ENCODE measurements at places on chromosomes 4 and X.

GRCh38 chrX:49089553-49089952, 9.9 kb upstream of the WDR45 start:
- no peak for DNase-seq

GRCh38 chr4:54371173-54371572, 142.1 kb downstream of the PDGFRA start:
- DNase-seq = no peak

- no peak for DNase-seq
These were observed 455.4 kb downstream of the IL15 start for GRCh38 chr4:142091691-142092182.

- DNase-seq = peak; percentile 75
These were observed at the start of gene MTMR8 for GRCh38 chrX:64394874-64395567. Gene MTMR8 (minus strand): TSS chrX:64395452. CDS start chrX:64395363, 89 bp downstream.

DNA sequence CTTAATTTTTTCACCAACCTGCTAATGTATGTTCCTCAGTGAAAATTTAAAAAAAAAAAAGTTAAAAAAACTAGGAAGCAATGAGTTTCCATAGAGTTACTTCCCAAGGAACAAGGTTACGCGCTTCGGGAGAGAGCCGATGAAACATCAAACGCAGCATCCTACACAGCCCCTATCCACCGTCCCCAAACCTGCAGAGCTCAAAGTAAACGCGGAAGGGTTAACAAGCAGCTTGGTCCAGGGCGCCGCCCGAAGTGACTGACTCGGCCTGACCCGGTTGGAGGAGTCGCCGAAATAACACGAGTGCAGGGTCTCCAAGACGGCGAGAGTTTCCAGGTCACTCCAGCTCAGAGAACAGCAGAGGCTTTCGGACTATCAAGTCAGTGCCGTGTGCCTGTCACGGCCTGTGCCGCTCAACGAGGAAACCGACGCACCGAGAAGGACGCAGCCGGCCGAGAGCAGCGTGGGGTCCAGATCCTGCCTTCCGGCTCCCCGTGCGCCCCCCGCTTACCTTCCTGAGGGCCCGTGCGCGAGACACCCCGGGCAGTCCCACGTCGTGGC, 512 bp downstream of the NOP14 start:
- DNase-seq = no peak

GRCh38 chrX:100969408-100969807, at the start of gene ARL13A:
Gene ARL13A (plus strand): TSS chrX:100969708. CDS start chrX:100973690, 3,982 bp downstream.
- DNase-seq = no peak

GRCh38 chrX:38044701-38045100, 38.3 kb downstream of the SYTL5 start:
- DNase-seq = no peak

- no peak for DNase-seq
These were observed 77.5 kb downstream of the TMEM156 start for GRCh38 chr4:38954727-38955126.

DNA sequence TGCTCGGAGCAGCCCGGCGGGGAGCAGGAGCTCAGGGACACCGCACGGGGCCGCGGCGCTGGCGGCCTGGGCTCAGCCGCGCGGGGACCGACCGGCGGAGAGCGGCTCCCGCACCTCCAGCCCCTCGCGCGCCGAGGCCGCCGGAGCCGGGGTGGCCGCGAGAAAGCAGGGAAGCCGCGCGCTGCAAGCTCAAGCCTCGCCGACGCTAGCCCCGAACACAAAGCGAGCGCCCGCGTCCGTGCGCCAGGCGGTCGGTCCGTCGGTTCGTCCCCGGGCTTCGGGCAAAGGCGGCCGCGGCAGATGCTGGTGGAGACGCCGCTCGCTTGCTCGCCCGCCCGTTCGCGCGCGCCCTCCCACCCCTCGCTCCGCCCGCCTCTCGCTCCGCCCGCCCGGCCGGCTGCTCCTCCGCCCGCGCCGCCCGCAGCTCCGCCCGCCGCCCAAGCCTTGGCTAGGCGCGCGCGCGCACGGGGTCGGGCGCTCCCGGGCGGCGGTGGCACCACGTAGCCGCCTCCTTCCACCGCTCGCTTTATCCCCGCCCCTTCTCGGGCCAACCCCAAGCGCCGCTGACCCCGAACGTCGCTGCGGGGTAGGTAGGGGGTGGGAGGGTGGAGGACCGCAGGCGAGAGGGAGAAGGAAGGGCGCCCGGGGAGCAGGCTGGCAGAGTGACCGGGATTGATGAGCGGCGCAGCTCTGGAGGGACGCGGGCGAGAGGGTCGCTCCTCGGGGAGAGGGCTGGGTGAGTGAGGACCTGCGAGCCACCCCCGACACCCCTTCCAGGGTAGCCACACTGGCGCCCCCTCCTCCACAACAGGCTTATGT, at the start of gene TSPAN5:
TSPAN5 (minus strand) TSS at position 325 of the 819 bp plus-strand sequence.
- DNase-seq = peak; percentile 90

DNA sequence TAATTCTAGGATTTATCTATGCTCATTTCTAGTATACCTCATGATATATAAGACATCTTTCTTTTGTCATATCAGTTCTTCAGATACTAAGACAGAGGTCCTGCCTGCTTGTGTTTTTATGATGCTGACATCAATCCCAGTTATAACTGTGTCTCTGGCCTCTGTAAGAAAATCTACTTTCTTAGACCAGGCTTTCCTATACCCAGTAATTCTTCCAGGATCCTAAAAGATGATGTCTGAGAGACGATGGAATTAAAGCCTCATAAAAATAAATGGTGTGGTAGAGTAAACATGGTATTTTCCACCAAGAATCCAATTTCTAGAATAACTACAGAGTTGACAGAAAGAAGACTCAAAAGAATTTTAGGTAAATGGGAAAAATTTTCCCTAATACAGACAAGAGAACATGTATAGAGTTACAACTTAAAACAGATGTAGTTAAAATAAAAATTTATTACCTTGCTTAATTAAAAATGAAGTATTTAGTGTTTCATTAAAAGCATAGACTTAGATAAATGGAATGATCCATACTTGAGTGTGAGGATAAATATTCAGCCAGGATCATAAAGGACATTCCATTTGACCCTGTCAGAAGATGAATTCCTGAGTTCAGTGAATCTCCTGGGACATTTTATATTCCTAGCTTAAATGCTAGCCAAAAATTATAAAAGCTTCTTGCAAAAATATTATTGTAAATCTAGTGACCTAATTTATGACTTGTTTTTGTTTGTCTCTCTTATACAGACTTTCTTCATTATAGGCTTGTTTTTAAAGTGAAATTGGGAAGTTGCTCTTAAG, 137.4 kb downstream of the PDLIM5 start:
- no peak for DNase-seq

- DNase-seq = no peak
These were observed 78.1 kb upstream of the DHRSX start for GRCh38 chrX:2578864-2579263.

GRCh38 chr4:57119054-57119651, 9.0 kb upstream of the IGFBP7 start:
- no peak for DNase-seq

GRCh38 chr4:52889354-52889753, 27.2 kb downstream of the RASL11B start:
- DNase-seq = no peak

- no peak for DNase-seq
These were observed 161.2 kb upstream of the AGTR2 start for GRCh38 chrX:116009346-116009745.

- no peak for DNase-seq
These were observed 56.9 kb downstream of the GABRB1 start for GRCh38 chr4:47088298-47088697.

GRCh38 chr4:79833857-79834256, 239.2 kb downstream of the ANTXR2 start:
- no peak for DNase-seq

GRCh38 chrX:63363788-63364187, 12.7 kb upstream of the SPIN4 start:
- DNase-seq = no peak

- no peak for DNase-seq
These were observed 282.9 kb downstream of the USP46 start for GRCh38 chr4:52376132-52376704.

GRCh38 chr4:44725726-44726037, 674 bp downstream of the GNPDA2 start:
- no peak for DNase-seq

DNA sequence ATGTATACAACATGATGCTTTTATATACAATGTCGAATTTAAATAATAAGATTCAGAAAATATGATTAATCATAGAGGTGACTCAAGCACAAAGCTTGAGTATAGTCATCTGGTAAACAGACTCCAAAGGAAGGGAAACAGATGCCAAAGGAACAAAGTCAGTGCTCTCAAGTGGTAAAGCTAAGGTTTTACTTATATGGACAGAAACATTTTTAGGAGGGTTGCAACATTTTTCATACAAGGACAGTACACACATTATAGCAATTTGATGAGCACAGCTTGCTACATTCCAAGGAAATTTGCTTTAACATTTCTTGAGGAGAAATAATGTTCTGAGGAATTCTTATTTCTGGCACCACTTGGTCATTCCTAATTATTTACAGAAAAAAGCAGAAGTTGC, 333.4 kb upstream of the AADAT start:
- DNase-seq = no peak

GRCh38 chr4:82694046-82694445, 104.5 kb downstream of the SCD5 start:
- no peak for DNase-seq

DNA sequence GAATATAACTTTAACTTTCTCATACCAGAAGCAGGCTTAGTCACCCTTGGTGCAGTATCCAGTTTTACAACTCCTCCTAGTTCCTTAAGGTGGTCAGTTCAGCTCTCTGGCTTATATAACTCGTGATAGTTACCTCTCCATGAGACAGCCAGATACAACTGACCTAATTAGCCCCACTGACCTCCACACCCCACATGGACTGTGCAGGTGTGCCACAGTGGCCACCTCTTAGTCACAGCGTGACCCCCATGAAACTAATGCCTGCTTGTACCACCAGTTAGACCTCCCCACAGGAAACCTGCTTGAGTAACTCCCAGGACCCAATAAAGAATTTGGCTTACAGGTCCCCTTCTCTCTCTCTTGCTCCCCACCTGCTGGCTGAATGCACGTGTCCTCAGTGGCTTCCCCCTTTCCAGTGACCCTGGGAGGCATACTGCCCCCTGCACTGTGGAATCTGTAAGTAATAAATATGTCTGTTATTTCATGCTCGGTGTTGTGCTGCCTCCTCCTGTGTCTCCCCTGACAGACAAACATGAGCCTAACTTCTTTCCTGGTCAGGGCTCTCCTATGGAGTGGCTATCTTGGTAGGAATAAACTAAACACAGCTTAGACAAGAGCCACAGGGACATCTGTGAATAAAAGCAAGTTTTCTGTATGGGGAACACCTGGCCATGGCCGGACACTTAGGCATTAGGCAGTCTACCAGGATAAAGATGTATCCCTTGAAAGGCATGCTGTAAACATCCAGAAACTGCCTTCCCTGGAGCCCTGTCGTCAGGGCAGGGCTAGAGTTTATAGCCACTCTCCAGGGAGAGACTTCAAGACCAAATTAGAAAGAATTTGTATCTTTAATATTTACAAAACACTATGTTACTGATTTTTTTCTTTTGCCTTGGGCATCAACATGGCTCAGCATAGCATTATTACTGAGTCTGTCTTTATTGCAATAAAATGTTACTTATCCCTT, 209.7 kb upstream of the BOD1L1 start:
- no peak for DNase-seq

- no peak for DNase-seq
These were observed 3.1 kb downstream of the BMP2K start for GRCh38 chr4:78779280-78779679.

DNA sequence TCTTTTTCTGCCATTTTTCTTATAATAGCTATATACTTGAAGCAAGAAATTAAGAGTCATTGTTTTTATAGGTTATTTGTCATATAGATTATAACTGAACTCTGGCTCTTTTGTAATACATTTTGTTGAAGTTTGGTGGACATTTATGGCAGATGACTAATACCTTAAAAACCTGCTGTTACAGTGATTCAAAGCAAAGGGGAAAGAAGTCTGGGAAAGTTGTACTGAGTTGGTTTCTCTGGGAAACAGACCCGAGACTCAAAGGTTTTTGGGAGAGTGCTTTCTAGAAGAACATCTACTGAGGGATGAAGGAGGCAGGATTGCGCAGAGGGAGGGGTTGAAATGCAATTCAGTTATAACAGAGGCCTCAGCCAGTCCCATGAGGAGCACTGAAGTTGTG, 35.9 kb downstream of the NAP1L5 start:
- DNase-seq = no peak

GRCh38 chr4:146182443-146182842, 6.9 kb downstream of the LSM6 start:
- no peak for DNase-seq

- no peak for DNase-seq
These were observed 291.7 kb downstream of the C4orf33 start for GRCh38 chr4:129387666-129388065.

DNA sequence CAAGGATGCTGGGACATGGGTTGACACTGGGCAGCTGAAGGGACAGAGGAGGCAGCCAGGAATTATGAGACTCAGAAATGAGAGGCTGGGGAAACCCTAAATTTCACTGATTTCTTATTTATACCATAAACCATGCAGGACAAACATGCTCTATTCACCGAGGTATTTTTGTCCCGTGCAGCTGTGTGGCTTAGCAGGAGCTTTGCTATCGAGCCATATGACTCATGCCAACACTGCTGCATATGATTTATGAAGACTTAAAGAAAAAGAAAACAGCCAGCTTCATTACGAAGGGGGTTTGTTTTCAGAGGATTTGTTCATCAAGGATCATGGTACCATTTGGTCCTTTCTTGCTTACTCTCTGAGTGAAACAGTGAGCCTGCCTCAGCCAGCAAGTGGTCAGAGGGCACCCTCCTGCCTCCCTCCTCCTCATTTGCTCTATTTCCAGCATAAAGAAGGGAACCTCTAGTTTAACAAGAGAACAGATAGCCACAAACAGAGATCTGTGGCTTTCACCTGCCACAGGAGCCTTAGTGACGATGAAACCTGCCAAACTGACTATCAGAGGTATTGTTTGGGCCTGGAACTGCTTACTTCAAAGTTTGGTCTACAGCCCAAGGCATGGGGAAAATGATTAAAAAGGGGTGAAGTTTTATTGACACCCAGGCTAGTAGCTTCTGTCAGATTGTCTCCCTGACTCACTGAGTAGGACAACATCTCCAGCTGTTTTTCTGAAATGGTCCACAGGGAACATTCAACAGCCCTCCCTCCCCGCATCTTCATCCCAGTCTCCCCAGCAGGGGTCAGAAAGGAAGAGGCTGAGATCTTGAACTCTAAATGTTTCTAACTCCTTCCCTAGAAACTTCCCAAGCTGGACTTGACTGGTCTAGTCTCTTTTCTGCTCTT, 80.1 kb upstream of the MAML3 start:
- no peak for DNase-seq

- no peak for DNase-seq
These were observed 408.4 kb upstream of the EMCN start for GRCh38 chr4:100926039-100926717.

Data from activated naive CD8-positive, alpha-beta T cell treated with anti-CD3 and anti-CD28 coated beads, Interleukin-2, amount 10 ng/mL, durations not matched to agents 7 days and 5 days (primary cell).